Neural progenitor cell (in vitro differentiated cells): ENCODE measurements at places on chromosomes 3 and 15. TPM values are rescaled to one million over a fixed set of nuclear protein-coding genes. Genes with fewer than 3 reads are reported as not detected.

DNA sequence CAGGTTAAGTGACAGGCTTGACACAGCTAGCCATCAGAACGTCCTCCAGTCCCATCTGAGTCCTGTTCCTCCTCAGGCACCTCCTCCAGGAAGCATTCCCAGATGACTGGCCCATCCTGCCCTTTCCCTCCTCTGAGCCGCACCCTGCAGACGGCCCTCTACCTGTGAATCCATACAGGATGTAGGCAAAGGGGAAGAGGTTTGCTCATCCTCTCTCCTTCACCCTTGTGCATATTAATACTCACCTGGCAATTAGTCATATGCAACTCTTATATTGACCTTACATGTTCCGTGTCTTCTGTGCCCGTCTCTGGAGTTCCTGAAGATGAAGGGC, 61.9 kb downstream of the SMAD3 start:
- DNase-seq = no peak

DNA sequence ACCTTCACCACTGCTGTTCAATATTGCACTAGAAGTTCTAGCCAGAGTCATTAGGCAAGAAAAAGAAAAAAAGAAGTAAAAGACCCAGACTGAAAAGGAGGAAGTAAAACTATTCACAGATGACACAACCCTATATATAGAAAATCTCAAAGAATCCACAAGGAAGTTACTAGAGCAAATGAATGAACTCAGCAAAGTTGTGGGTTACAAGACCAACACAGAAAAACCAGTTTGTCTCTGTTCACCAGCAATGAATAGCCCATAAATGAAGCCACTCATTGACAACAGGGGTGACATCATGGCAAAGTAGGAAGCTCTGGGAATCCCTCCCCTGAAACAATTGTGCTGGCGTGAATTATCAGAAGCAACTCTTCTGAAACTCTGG, 4.6 kb downstream of the CFAP100 start:
- DNase-seq = no peak

SOX14 gene
- not detected in 2 replicates for total RNA-seq

UPK1B gene
- total RNA-seq = 0.65 TPM in 1 of 2 replicates, not detected in the other

GRCh38 chr3:184563561-184563925, 2.0 kb downstream of the EPHB3 start:
- DNase-seq = no peak

DNA sequence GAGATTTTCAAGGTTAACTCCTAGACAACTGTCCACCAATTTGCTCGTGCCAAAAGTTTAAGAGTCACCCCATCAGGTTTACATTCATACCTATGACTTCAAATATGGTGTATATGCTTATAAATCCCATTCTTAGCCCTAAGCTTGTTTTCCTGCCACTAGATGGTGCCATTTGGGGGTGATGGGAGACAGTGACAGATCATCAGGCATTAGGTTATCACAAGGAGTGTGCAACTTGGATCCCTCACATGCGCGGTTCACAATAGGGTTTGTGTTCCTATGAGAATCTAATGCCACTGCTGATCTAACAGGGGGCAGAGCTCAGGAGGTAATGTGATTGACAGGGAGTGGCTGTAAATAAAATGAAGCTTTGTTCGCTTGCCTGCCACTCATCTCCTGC, 182.7 kb downstream of the CNTN6 start:
- peak; percentile 56 for DNase-seq

RGMA gene
- 41.4 and 85.1 TPM in 2 replicates for total RNA-seq

DNA sequence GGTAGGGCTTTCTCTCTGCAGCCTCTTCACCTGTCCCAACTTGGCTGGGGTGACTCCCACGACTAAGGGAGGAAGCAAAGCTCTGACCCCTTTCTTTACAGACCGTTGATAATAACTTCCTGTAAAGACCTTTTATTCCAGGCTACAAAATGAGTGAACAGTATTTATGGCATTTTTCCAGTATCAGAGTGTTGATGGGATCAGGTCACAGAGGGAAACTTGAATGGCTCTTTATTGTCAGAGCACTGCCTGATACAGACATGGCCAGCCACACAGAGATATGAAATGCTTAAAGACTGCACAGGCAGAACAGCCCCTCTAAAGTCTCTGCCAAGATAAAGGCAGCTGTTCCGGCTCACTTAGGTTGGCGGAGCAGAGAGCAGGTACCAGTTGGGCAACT, 1033.9 kb upstream of the NR2F2 start:
- DNase-seq = no peak

DNA sequence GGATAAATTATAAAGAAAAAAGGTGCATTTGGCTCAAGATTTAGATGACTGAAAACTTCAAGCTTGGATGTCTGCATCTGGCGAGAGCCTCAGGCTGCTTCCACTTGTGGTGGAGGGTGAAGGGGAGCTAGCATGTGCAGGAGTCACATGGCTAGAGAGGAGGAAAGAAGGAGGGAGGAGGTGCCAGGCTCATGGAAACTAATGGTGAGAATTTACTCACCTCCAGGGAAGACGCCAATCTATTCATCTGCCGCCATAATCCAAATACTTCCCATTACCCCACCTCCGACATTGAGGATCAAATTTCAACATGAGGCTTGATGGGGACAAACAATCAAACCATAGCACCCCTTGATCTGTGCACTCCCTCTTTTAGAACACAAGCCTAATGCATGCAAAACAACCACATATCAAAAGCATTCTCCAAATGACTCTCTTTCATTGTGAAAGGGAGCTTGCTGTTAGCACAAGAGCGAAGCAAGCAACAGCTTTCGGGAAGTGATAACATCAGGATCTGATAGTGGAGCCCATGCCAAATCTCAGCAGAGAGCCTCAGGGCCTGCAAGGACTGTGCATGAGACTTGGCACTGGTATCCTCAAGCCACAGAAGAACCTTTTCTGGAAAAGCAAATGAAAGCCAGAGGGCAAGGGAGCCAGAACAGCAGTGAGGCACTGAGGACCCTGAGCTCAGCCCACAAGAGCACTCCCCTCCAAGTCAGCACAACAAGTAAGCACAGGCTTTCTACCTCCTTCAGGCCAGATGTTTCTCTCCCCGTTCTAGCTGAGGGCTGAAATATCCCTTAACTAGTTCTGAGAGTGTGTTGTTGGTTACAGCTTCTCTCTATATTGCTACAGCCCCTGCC, 50.2 kb upstream of the THBS1 start:
- DNase-seq = no peak

- no peak for DNase-seq
Measured at GRCh38 chr3:2920103-2920502, 190.1 kb downstream of the IL5RA start.

GOLGB1 gene
- 35.2 and 52.5 TPM in 2 replicates for total RNA-seq

DNA sequence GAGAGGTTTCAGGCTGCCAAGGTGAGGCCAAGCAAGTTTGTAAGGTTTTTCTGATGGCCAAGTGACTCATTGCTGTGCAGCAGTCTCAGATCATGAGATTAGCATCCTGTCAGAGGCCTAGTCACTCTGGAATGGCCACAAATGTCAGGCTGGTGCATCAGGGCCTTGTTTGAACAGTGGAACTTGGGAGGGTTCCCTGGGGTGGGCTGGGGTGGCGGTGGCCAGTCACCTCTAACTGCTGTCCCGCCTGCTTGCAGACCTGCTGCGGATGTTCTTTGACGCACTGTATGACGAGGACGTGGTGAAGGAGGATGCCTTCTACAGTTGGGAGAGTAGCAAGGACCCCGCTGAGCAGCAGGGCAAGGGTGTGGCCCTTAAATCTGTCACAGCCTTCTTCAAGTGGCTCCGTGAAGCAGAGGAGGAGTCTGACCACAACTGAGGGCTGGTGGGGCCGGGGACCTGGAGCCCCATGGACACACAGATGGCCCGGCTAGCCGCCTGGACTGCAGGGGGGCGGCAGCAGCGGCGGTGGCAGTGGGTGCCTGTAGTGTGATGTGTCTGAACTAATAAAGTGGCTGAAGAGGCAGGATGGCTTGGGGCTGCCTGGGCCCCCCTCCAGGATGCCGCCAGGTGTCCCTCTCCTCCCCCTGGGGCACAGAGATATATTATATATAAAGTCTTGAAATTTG, 2.8 kb upstream of the FAM131A start:
- no peak for DNase-seq

- DNase-seq = peak; percentile 78
Measured at GRCh38 chr15:63915873-63916771, 82.4 kb upstream of the HERC1 start.

GRCh38 chr3:160451602-160452001, 2.0 kb upstream of the TRIM59 start:
- DNase-seq = no peak

GPR149 gene
- total RNA-seq = not detected in 2 replicates

- DNase-seq = peak; percentile 45
Measured at GRCh38 chr3:124770336-124771082, 40.3 kb downstream of the UMPS start.

GRCh38 chr3:129228891-129229585, 20.4 kb upstream of the COPG1 start:
- no peak for DNase-seq

GRCh38 chr15:63374686-63375520, 6.7 kb downstream of the CA12 start:
- no peak for DNase-seq

SHF gene
- total RNA-seq = 32.2 and 53.7 TPM in 2 replicates
